Heart left ventricle (tissue), 16 donors: ENCODE measurements at places on chromosomes 3 and 15.

DNA sequence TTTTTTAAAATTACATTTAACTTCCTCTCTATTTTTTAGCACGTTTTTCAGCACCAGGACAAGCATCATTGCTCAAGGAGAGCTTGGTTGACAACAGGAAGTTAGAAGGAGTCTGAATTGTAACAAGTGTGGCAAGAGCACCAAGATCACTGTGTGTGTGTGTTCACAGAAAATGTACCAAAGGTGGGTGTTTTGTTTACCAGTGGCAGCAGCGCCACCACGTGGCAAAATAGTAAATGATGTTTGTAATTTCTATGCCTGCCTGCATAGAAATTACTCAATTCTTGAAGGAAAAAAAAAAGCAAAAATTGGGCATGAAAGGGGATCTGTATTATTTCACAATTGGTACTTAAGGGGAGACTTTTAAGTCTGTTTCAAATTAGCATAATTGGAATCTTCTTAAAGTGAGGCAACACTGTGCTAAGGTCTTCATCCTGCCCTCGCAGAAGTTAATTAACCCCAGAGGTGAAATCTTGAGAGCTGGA lies 7.4 kb upstream of the U2SURP start:
- no peak for DNase-seq

DNA sequence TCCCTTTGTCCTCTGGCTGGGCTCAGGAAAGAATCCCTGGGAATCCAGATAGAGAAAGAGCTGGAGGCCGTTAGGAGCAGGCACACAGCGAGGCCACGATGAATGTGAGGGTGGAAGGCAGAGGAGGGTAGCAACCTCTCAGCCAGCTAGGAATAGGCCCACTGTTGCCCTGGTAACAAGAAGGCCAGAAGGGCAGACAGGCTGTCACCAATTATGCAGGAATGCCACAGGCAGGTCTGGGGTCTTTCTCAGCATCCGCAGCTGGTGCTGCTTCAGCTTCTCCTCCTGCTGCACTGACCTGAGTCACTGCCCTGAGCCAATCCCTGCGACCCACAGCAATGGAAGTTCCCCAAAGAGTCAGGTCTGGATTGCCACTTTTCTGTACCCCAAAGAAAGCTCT lies 62.8 kb upstream of the C3orf80 start:
- no peak for DNase-seq

- no peak for DNase-seq
Observed at GRCh38 chr15:65553691-65554090, 23.4 kb downstream of the HACD3 start.

DNA sequence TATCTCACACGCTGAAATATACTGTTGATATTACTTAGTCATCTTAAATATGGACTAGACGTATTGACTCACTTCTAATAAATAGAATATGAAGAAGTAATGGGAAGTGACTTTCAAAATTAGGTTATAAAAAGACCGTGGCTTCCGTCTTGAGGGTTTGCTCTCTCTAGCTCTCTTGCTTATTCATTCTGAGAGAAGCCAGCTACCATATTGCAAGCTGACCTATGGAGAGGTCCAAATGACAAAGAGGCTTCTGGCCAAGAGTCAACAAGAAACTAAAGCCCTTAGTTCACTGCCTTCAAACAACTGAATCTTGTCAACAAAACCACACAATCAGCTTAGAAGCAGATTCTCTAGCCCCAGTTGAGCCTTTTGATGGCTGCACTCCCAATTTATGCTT lies 46.1 kb downstream of the SLC9C1 start:
- no peak for DNase-seq

- DNase-seq = no peak
Observed at GRCh38 chr15:101250341-101250831, 1.5 kb downstream of the CHSY1 start.

DNA sequence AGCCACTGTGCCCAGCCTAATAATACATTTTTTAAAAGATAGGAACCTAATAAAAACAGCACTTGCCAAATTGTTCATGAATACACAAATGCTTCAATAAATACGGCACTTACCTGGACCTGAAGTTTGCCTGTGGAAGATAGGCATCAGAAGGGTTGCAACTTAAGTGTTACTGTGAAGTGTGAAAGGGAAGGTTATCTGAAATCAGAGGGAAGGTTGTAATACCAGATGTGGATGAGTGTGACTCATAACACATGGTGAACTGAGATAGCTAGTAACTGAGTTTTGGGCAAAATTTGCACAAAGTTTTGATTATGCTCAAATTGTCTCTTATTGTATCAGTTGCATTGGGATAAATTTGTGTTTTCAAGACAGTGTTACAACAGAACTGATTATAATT lies 68.0 kb downstream of the ATP11B start:
- DNase-seq = no peak

DNA sequence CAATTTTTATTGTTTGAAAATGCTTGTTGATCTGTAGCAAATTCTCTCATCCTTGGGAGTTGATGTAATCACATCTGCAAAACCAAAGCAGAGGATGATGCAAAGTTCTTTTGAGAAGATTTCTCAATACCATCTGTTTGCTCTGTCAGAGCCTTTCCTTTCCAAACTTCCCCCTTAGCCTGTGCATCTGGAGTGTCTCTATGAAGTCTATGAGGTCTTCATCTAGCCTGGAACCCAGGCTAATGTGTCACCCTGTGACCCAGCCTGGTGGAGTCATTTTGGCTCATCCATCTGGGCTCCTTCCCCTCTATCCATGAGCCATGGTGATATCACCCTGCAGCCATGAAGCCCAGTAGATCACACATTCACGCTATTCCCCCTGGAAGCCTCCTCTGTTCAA lies 123.2 kb upstream of the SLC7A14 start:
- no peak for DNase-seq

DNA sequence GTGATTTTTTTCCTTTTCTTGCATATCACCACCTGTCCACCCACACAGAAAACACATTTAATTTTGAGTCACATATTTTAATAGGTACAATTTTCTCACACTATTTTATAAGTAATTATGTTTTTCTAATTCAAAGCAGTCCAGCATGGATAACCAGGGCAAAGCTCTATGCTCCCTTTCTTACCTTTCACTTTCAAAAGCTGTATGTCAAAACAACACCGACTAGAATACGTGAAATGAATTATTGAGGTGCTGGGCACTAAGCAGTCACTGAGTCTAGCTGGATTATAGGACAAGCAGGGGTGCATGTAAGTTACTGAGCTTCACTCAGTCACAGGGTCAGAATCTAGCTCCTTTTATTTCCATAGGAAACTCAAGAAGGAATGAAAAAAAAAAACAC lies 60.6 kb downstream of the LSAMP start:
- no peak for DNase-seq

GRCh38 chr15:65550681-65551098 lies 20.4 kb downstream of the HACD3 start:
- DNase-seq = no peak

GRCh38 chr15:65611888-65612615 lies 1.1 kb upstream of the INTS14 start:
- DNase-seq = no peak

DNA sequence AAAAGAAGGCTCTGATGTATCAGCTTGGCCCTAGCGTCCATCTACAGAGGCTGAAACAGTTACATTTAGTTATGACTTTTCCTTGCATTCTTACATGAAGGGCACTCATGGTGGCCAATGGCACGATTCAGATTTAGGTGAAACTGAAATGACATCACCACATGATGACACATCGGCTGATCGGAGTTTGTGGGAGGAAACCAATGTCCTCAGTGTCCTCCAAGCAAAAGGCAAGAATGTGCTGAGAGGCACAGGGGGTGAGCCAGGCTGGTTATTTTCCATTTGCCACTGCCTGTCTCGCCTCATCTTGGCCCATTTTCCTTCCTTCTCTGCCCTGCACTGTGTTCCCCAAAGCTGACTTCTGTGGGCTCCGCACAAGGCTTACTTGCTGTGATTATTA lies 34.4 kb downstream of the TARS3 start:
- DNase-seq = no peak

DNA sequence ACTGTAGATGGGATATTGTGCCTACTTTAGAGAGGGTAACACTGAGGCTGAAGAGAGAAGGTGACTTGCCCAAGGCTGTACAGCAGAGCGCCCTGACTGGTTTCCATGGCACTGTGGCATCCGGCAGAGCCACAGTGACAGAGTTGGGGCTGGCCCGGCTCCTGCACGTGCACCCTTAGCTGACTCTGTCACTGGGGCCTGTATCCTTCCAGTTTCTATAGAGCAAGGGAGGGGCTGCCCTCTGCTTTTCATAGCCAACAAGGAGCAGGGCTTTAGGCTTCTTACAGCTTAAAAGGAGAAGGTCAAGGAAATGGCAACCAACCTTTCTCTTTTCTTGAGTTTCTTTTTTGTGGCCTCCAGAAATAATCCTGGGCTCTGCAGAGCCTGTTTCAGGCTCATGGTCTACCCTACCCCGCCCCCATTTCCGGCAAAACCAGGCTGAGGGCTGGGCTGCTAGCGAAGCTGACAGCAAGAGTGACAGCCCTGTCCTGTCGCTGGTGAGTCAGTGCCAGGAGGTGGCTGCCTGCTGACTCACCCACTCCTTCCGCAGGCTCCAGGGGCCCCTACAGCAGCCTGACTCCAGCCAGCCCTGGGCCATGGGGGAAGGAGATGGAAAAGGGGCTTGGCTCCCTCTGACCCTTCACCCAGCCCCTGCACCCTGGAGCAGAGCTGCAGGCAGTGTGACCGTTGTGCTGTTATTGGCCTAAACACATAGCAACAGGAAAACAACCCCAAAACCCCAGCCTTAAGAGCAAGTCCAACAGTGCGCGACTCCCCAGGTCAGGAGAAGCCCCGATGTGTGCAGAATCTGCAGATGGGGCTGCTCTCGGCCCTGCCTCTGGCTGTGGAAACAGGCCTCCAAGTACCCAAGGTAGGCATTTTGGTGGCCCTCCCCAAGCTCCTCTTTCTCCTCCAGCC lies 29.8 kb downstream of the SLC6A6 start:
- DNase-seq = peak; percentile 95

DNA sequence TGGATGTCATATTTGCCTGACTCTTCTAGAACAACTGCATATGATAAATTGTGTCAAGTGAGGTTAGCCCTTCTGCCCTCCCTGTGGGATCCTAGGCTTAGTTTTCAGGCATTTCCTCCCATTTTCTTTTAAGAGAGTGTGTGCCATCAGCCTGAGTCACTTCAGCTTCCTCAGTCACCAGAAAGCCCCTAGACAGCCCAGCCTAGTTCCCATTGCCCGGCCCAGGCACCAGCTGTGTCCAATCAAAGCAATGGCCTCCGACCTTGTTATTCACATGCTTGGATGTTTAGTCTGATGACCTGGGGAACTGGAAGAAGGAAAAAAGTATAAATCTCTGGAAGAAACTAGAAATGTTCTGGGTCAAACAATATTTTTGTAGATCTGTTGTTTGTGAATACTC lies 221.9 kb upstream of the LRIG1 start:
- DNase-seq = peak; percentile 42

DNA sequence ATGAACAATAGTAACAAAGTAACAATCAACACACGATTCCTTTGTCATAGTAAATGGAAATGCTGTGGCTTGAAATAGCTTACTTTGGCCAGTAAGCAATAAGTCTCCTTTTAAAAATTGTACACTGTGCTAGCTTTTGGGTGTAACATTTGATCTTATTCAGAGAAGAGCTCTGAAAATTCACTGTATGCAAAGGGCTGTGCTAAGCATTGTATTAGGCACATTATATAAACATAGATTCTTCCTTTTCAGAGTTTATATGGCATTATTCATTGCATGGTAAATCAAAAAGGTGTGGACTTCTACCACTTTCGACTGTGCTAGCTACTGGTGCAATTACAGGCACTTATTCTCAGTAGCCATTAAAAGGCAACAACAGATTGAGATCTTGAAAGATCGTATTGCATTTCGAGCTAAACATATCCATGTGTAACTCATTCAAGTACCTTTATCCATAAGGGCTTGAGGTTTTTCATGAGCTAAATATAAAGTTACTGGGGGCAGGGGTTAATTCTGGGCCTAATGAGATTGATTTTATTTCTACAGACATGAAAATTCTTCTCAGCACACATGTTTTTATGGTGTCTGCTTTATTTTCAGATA lies 246.8 kb downstream of the NR1D2 start:
- no peak for DNase-seq

GRCh38 chr3:139758654-139759291 lies 81.0 kb upstream of the NMNAT3 start:
- DNase-seq = no peak

GRCh38 chr3:105798381-105798934 lies 70.4 kb downstream of the CBLB start:
- DNase-seq = no peak

- no peak for DNase-seq
Observed at GRCh38 chr3:45353070-45353469, 35.3 kb upstream of the LARS2 start.

DNA sequence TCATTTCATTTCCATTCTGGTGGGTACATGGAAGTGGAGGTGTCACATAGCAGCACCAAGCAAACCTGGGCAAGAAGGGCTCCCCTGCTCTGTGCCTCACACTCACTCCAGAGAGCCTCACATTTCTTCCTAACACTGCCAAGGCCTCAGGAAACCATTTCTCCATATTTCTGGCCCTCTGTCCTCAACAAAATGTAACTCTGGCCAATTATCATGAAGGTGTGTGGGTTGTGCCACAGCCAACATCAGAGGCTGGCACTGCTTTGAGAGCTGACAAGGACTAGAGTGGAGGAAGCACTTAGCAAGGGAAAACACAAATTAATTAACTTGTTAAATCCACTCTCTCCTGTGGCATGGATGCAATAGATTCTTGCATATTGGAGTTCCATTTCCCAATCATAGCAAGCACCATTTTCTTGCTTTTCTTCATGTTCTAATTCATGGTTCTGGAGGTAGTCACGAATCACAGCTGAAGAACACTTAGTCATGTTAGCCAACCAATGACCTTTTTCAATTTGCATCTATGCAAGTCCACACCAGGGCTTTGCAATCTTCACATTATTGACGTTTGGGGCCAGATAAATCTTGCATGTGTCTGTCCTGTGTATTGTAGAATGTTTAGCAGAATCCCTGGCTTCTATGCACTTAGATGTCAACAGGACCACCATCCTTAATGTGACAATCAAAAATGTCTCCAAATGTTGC lies 241.1 kb downstream of the PLCL2 start:
- DNase-seq = no peak

- no peak for DNase-seq
Observed at GRCh38 chr3:184808021-184808420, 3.9 kb upstream of the VPS8 start.

DNA sequence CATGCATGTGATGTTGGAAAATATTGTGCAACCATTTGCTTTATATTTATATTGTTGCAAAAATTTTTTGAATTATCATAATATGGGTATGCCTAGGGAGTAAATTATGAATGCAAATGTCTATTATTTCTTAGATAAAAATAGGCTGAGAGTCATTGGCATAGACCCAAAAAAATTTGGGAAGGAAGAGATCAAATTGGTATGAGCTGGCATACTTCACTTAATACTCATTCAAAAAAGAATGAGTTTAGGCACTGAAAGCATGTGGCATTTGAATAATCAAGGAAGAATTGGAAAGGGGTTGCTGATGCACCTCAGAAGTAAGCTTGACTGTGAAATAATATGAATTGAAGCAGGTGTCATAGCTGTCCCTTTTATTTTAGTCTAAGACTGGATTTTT lies 764.0 kb upstream of the DPPA4 start:
- DNase-seq = no peak

- no peak for DNase-seq
Observed at GRCh38 chr3:51429138-51429537, 38.1 kb downstream of the RBM15B start.
